ENCODE measurements at places on chromosomes 2 and 18. TPM values are rescaled to one million over a fixed set of nuclear protein-coding genes. Genes with fewer than 3 reads are reported as not detected.
A peak's percentile ranks its signal among the peaks of the same experiment; 100 is the strongest.

UNC80 gene
- 2.2 TPM for total RNA-seq

ITGAV gene
- 62.1 TPM for total RNA-seq

DIPK1C gene
- not detected for total RNA-seq

GRCh38 chr2:239222706-239223309 lies 178.0 kb downstream of the HDAC4 start:
- H3K36me3 ChIP-seq = no peaks in the 10 kb centered on the region
- H3K4me1 ChIP-seq = peaks cover 37% of the 10 kb centered on the region
- H3K27ac ChIP-seq = peak overlapping the region; percentile 90
- no peak overlapping the region for H3K4me3 ChIP-seq

DNA sequence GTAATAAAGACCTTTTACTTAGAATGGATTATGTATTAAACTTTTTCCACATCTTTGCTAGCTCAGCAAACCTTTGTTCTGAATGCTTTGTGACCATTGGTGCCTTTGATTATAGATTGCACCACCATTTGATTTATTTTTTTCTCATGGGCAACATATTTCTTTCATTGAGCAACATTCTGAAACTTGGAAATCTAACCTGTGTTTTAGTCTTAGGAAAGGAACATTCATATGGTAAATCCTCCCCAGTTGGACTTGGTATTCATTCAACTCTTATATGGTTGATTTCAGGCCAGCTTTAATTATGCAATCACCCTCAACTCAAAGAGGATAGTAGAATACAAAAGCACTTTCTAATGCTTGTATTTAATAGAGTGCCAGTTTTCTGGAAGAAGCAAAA lies 1077.9 kb upstream of the ZEB2 start:
- no peak overlapping the region for H3K27ac ChIP-seq
- DNase-seq = peak; percentile 90
- H3K4me1 ChIP-seq = no peaks in the 10 kb centered on the region
- H3K27me3 ChIP-seq = no peaks in the 10 kb centered on the region

- no peaks in the 10 kb centered on the region for H3K4me1 ChIP-seq
- no peaks in the 10 kb centered on the region for H3K36me3 ChIP-seq
- no peak overlapping the region for H3K4me3 ChIP-seq
- no peak overlapping the region for H3K27ac ChIP-seq
- H3K27me3 ChIP-seq = no peaks in the 10 kb centered on the region
These were observed 95.6 kb downstream of the LAMA3 start for GRCh38 chr18:23784832-23785245.

GRCh38 chr2:134293719-134294537 lies 40.1 kb downstream of the MGAT5 start:
- H3K4me3 ChIP-seq = peak overlapping the region; percentile 16
- H3K27ac ChIP-seq = no peak overlapping the region
- no peaks in the 10 kb centered on the region for H3K4me1 ChIP-seq
- H3K27me3 ChIP-seq = no peaks in the 10 kb centered on the region

- no peaks in the 10 kb centered on the region for H3K36me3 ChIP-seq
- no peak overlapping the region for H3K4me3 ChIP-seq
- H3K4me1 ChIP-seq = peaks cover 4% of the 10 kb centered on the region
- peaks cover 28% of the 10 kb centered on the region for H3K27me3 ChIP-seq
- DNase-seq = peak; percentile 83
These were observed 10.3 kb downstream of the PTPRN start for GRCh38 chr2:219298759-219299371.

GRCh38 chr18:23719634-23720201 lies 30.5 kb downstream of the LAMA3 start:
- H3K27ac ChIP-seq = no peak overlapping the region
- H3K36me3 ChIP-seq = no peaks in the 10 kb centered on the region
- no peak for DNase-seq
- no peaks in the 10 kb centered on the region for H3K4me1 ChIP-seq
- no peaks in the 10 kb centered on the region for H3K27me3 ChIP-seq

GRCh38 chr18:50697509-50697908 lies 122.3 kb downstream of the MRO start:
- no peaks in the 10 kb centered on the region for H3K36me3 ChIP-seq
- no peaks in the 10 kb centered on the region for H3K27me3 ChIP-seq
- no peak overlapping the region for H3K4me3 ChIP-seq
- no peak overlapping the region for H3K27ac ChIP-seq
- no peaks in the 10 kb centered on the region for H3K4me1 ChIP-seq

DNA sequence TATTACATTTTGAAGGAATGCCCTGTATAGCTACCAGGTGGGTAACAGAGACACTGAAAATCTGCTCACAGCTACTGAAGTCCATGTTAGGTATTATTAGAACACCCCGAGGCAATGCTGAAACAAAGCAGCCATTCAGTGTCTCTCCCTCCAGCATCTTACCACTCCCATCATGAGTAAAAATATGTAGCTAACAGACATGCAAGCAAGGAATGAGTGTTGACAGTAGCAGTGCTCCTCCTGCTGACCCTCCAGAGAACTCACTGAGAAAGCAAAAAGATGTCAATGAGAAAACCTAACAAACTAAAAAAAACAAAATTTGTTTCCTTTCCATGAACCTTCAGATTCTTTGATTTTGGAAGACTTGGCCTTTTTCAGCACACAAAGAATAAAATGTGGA lies 393.9 kb downstream of the LRRTM1 start:
- H3K36me3 ChIP-seq = no peaks in the 10 kb centered on the region
- no peak overlapping the region for H3K27ac ChIP-seq
- no peak overlapping the region for H3K4me3 ChIP-seq
- H3K27me3 ChIP-seq = no peaks in the 10 kb centered on the region
- DNase-seq = no peak
- H3K4me1 ChIP-seq = peaks cover 6% of the 10 kb centered on the region

DNA sequence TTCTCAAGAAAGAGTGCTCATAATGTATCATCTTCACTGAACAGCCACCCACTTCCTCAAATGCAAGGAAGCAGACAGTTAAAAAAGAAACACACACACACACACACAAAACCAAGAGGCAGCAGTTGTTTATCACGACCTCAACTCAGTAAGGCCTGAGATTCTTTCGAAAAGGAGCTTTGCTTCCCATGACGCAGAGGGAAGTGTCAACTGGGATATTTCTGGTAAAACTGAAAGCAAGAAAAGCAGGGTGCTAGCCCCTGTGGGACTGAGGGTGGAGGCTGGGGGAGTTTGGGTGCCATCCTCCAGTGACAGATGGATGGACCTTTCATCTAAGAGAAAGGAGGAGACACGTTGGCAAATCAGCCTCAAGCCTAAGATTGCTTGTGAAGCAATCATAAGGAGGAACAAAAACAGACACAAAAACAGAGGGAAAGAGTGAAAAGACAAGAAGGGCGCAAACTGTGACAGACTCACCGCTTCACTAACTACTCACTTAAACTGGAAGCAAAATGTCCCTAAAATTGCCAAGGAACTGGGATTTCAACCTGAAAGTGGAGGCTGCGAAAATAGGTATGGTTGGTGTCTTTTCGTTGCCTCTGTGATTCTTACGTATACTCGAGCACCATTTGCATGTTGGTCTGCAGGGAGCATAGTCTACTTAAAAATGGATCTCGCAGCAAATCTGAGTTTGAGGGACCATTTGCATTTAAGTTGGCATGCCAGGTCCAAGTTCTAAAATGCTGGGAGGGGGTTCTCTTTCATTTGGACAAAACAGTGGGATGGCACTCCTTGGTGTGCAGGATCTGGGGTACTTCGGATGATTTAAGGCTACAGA lies at the start of gene ARHGAP25:
Gene ARHGAP25 (plus strand): TSS at position 124 of the 838 bp plus-strand sequence. CDS start 389 bp downstream, at position 513.
- no peaks in the 10 kb centered on the region for H3K4me1 ChIP-seq
- no peak within 1 kb of the TSS for H3K4me3 ChIP-seq
- no peak within 1 kb of the TSS for H3K27ac ChIP-seq
- no peaks in the 10 kb centered on the region for H3K36me3 ChIP-seq
- no peak for DNase-seq
- no peaks in the 10 kb centered on the region for H3K27me3 ChIP-seq

DNA sequence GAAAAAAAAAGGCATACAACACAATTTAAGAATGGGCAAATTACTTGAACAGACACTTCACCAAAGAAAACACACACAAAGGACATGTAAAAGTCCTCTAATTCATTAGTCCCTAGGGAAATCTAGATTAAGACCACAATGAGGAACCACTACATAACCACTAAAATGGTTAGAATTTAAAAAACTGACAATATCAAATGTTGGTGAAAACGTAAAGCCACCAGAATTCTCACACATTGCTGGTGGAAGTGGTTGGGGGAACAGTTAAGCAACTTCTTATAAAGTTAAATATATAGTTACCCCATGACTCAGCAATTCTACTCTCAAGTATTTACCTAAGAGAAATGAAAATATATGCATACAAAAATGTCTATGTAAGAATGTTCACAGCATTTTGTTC lies 11.8 kb downstream of the RTN4 start:
- no peak for DNase-seq
- no peaks in the 10 kb centered on the region for H3K36me3 ChIP-seq
- H3K27me3 ChIP-seq = no peaks in the 10 kb centered on the region
- H3K4me1 ChIP-seq = no peaks in the 10 kb centered on the region
- H3K4me3 ChIP-seq = no peak overlapping the region
- H3K27ac ChIP-seq = no peak overlapping the region

GRCh38 chr2:225002656-225003045 lies 39.6 kb downstream of the DOCK10 start:
- no peak for DNase-seq
- H3K4me1 ChIP-seq = no peaks in the 10 kb centered on the region
- no peak overlapping the region for H3K27ac ChIP-seq
- H3K36me3 ChIP-seq = no peaks in the 10 kb centered on the region
- H3K27me3 ChIP-seq = no peaks in the 10 kb centered on the region

- H3K4me1 ChIP-seq = peaks cover 11% of the 10 kb centered on the region
- no peaks in the 10 kb centered on the region for H3K36me3 ChIP-seq
- H3K27me3 ChIP-seq = no peaks in the 10 kb centered on the region
- no peak overlapping the region for H3K4me3 ChIP-seq
- H3K27ac ChIP-seq = no peak overlapping the region
These were observed 86.5 kb downstream of the ACKR3 start for GRCh38 chr2:236656166-236656565.
